GM18507 (cell line): ENCODE measurements at places on chromosomes 3 and 15.
A peak's percentile ranks its signal among the peaks of the same experiment; 100 is the strongest.

DNA sequence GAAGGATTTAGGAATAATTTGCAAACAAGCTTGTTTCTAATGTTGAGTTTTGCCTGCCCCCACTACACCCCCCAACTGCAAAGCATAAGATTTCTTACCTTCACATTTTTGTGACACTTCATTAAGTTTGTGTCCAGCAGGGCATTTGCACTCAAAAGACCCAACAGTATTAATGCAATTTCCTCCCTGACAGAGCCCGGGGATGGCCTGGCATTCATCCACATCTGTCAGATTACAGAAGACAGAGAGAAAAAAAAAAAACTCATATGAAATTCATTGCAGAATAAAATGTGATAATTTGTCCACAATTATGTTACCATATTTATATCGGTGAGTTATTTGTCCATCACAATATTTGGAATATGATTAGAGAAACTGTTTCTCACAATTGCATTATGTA, 111.5 kb downstream of the FBN1 start:
- no peak for DNase-seq

GRCh38 chr3:7489417-7489816, 628.5 kb downstream of the GRM7 start:
- DNase-seq: no peak

DNA sequence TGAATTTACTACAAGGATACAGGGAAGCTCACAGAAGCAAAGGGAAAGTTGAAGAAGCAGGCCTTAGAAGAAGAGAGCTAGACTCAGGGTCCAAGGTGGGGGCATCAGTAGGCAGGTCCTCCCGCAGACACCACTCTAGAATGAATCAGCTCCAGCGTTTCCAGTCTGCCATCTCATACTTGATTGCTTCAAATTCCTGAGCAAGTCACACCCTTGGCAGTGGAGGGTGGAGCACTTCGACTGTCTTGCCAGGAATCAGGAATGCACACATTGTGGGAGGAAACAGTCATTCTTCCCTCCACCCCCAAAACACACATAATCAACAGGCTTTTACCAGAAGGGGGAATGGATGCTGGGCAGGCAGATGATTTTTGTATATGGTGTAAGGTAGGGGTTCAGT, 78.5 kb downstream of the CHCHD6 start:
- no peak for DNase-seq

GRCh38 chr3:170499562-170500156, 81.0 kb downstream of the CLDN11 start:
- DNase-seq: peak; percentile 11

- DNase-seq: no peak
Measured at GRCh38 chr3:42300013-42300412, 34.0 kb upstream of the CCK start.
